DMS 273 treated with DMSO at 0.1 percent for 48 hours (cell line): ENCODE measurements at places on chromosomes 1 and 21.

GRCh38 chr1:160548960-160549664, 26.1 kb upstream of the SLAMF6 start:
- DNase-seq: peak; percentile 46

DNA sequence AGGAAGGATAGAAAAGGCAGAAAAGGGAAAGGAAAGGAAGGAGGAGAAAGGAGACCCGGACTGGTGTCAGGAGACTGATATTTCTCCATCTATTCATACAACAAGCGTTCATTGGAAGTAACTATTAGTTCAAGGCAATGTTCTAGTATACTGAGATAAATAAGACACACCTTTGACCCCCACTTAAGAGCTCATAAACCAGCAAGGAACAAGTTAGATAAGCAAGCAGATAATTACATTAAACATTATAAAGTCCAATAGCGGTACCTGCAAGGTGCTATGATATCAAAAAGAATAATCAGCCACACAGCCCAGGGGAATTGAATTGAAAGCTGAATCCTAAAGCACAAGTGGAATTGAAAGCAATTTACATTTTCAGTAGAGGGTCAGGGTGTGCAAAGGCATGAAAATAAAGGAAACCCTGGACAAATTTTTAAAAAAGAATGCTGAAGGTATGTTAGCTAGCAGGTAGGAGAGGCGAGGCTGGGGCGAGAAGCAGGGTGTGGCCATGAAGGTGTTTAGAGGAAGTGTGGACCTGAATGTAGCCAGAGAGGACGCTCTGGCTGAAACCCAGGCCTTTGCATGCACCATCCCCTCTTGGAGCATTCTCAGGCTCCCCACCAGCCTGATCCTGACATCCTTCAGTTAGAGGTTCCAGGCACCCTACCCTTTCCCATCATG, 200.0 kb downstream of the SETD4 start:
- no peak for DNase-seq

- DNase-seq: no peak
These were observed 19.2 kb downstream of the COL18A1 start for GRCh38 chr21:45423968-45424853.

DNA sequence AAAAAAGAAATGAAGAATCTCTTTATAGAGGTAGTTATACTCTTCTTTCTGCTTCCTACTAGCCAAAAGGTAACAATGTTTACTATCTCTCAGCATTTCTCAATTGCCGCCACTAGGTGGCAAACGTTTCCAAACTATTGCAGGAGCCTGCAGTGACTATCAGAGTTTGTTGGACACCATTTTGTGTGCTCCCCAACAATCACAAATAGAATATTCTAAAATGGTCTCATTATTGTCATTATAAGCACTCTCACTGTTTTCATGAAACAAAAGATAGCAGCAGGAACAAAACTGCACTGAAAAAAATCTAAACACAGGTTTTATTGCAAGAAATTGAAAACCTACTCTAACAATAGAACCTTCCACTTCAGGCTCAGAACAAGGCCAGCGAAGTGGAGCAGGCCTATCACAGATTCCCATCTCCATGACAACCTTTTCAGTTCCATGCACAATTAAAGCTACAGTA, 83.9 kb upstream of the PLPPR4 start:
- DNase-seq: peak; percentile 75

DNA sequence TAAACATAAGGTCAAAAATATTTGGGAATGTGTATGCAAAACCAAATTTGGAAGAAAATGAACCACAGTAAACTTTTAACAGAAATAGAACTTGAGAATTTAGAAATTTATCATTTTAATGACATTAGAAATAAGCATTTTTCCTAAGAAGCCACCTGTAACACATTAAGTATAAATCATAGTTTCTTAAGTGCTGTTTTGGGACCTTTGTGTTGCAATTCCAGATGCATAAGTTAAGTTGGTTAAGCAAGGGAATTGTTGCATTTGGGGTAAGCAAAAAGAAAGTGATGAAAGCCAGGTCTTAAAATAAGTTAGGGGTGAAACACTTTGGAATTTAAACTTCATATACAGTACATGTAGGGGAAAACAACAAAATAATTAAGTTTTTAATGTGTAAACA, 49.8 kb downstream of the CDKN2C start:
- DNase-seq: no peak

- DNase-seq: no peak
These were observed 193.7 kb downstream of the FOXD2 start for GRCh38 chr1:47631411-47631995.

DNA sequence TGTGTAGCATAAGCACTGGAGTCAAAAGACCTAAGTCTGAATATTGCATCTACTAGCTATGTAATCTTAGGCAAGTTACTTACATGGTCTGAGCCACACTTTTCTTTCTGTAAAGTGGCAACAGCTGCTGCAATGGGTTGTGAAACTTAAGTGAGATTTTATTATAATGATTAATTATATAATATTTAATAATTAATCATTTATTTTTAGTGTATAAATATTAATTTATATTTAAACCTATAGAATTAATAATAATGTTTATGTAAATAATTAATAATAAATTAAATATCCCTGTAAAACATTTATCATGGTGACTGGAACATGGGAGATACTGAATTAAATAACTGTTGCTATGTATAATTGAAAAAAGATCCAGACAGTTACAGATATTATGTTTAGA, 180.3 kb downstream of the LRRC40 start:
- no peak for DNase-seq

- DNase-seq: no peak
These were observed 4.3 kb upstream of the LRP8 start for GRCh38 chr1:53332186-53332564.

- no peak for DNase-seq
These were observed at the start of gene IL19 for GRCh38 chr1:206770531-206771337. Gene IL19 (plus strand): TSS chr1:206770773. CDS start chr1:206836663, 65,890 bp downstream.

- no peak for DNase-seq
These were observed 85.3 kb downstream of the DISP3 start for GRCh38 chr1:11564237-11564636.

DNA sequence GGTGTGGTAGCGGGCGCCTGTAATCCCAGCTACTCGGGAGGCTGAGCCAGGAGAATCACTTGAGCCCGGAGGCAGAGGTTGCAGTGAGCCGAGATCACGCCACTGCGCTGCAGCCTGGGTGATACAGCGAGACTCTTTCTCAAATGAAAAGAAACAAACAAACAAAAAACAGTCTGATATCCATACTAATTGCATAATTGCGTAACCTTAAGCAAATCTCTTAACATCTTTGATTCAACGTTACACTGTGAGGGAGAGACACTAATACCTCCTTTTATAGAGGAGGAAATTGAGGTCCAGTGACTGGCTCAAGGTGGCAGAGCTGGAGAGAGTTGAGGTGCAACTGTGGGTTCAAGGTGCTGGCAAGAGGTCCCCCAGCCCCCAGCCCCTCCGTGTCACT, 12.6 kb upstream of the COX20 start:
- no peak for DNase-seq

- no peak for DNase-seq
These were observed 30.8 kb upstream of the RD3 start for GRCh38 chr1:211522804-211523203.

DNA sequence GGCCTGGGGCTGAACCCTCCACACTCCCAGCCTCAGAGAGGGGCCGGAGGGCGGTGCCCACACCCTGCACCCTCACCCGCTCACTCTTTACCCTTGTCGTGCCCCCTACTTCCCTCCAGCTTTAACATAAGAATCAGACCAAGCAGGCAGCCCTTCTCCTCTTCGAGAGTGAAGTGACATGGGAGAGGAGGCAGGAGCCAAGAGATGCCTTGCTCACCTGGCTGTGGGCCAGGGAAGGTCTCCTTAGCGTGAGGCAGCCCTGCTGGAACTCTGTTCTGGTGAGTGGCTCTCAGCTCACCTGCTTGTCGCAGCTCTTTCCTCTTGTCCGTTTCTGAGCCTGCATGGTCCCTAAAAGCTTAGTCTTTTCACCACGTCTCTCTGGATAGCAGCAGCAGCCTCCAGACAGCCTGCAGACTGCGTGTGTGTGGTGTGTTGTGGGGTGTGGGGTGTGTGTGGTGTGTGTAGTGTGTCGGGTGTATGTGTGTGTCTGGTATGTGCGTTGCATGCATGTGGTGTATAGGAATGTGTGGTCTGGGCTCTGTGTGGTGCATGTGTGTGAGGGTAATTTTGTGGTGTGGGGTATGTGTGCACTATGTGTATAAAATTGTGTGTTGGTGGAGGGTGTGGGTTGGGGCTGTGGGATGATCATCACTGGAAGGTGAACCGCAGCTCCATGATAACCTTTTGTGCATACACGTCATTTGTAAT, 86.7 kb downstream of the CCDC185 start:
- DNase-seq: no peak

GRCh38 chr1:48644905-48645605, 131.6 kb downstream of the BEND5 start:
- peak; percentile 45 for DNase-seq
